ENCODE measurements at places on chromosomes 16 and 17.
A peak's percentile ranks its signal among the peaks of the same experiment; 100 is the strongest.

- H3K4me3 ChIP-seq, result no peak overlapping the region
- no peaks in the 10 kb centered on the region for H3K27me3 ChIP-seq
- H3K36me3 ChIP-seq, result no peaks in the 10 kb centered on the region
- no peak for DNase-seq
- H3K4me1 ChIP-seq, result peaks cover 33% of the 10 kb centered on the region
- H3K27ac ChIP-seq, result no peak overlapping the region
These were observed 218.5 kb downstream of the SEC14L1 start for GRCh38 chr17:77359236-77359635.

GRCh38 chr17:18344021-18344420 is 19.3 kb downstream of the SHMT1 start:
- H3K4me3 ChIP-seq, result no peak overlapping the region
- no peak overlapping the region for H3K27ac ChIP-seq
- no peaks in the 10 kb centered on the region for H3K4me1 ChIP-seq
- no peaks in the 10 kb centered on the region for H3K27me3 ChIP-seq
- DNase-seq, result no peak

DNA sequence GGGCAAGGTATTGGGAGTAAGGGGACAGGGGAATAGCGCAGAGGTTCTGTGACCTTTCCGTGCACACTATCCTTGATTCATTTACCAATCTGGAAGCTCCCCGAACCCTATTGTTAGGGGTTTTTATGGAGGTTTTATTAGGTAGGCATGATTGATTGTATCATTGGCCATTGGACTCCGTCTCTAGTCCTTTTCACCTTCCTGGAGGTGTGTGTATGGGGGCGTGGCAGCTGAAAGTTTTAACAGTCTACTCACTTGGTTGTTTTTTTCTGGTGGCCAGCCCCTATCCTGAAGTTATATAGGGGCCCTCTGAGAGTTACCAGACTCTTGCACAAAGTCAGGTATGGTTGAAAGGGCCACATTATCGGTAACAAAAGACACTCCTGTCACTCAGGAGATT is 23.0 kb downstream of the MAP2K4 start:
- H3K4me1 ChIP-seq, result no peaks in the 10 kb centered on the region
- DNase-seq, result no peak
- no peaks in the 10 kb centered on the region for H3K27me3 ChIP-seq
- H3K36me3 ChIP-seq, result no peaks in the 10 kb centered on the region
- H3K27ac ChIP-seq, result no peak overlapping the region

DNA sequence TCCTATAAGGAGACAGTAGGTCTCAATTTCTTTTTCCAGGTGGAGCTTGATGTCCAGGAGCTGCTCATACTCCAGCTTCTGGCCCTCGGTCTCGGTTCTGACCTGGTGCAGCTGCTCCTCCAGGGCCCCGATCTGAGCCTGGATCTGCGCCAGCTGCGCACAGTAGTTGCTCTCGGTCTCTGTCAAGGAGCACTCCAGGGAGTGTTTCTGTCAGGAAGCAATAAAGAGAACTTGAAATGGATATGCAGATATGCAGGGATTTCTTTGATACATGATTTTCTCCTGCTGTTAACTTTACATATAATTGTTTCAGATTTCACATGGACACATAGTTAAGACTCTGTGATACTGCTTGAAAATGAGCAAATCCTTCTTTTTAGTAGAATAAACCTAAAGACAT is 4.7 kb downstream of the KRT25 start:
- DNase-seq, result no peak
- H3K36me3 ChIP-seq, result no peaks in the 10 kb centered on the region
- H3K27me3 ChIP-seq, result peaks cover 30% of the 10 kb centered on the region
- no peaks in the 10 kb centered on the region for H3K4me1 ChIP-seq
- no peak overlapping the region for H3K4me3 ChIP-seq

GRCh38 chr17:66330646-66331037 is 28.2 kb downstream of the PRKCA start:
- DNase-seq, result no peak
- H3K4me1 ChIP-seq, result peaks cover 61% of the 10 kb centered on the region
- H3K27me3 ChIP-seq, result no peaks in the 10 kb centered on the region
- peaks cover 2% of the 10 kb centered on the region for H3K36me3 ChIP-seq
- H3K27ac ChIP-seq, result peak overlapping the region; percentile 20
- H3K4me3 ChIP-seq, result peak overlapping the region; percentile 33

GRCh38 chr17:57766318-57766943 is 21.3 kb upstream of the CCDC182 start:
- H3K4me3 ChIP-seq, result no peak overlapping the region
- no peaks in the 10 kb centered on the region for H3K27me3 ChIP-seq
- no peak overlapping the region for H3K27ac ChIP-seq

GRCh38 chr17:907725-908124 is 71.9 kb downstream of the NXN start:
- H3K36me3 ChIP-seq, result no peaks in the 10 kb centered on the region
- DNase-seq, result no peak
- no peaks in the 10 kb centered on the region for H3K4me1 ChIP-seq
- no peak overlapping the region for H3K27ac ChIP-seq

GRCh38 chr16:31377210-31377903 is 15.8 kb upstream of the ITGAD start:
- peaks cover 1% of the 10 kb centered on the region for H3K4me1 ChIP-seq
- H3K27me3 ChIP-seq, result no peaks in the 10 kb centered on the region
- no peak for DNase-seq

DNA sequence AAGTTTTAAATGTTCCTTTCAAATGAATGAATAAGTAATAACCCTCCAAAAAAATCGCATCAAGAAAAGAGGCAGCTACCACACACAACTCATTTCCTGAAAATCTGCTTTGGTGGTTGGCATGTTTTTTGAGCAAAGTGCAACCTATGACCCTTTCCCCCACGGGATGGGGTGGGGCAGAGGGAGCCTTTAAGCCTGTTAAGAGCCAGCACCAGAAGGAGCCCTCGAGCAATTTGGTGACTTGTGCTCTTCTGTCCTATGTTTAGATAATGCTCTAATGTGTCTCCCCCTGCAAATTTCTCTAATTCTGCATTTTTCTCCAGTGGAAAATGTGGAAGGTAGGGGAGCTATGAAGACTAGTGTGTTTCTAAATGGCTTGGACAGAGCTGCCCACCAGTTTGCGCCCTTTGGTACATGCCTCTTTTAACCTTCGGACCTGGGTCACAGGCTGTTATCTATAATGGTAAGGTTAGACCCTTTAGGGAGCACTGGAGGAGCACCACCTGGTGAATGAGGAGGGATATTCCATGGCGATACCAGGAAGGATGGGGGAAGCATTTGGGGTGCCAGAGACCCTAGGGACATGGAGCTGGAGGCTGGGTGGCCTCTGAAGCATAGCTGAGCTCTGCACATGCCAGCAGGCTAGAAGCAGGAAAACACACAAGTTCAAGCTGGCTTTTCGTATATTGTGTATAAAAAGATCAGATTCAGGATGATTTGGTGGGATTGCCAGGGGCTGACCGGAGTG is 1.6 kb downstream of the PYCARD start:
- DNase-seq, result peak; percentile 50
- H3K27me3 ChIP-seq, result no peaks in the 10 kb centered on the region
- peaks cover 45% of the 10 kb centered on the region for H3K4me1 ChIP-seq
- peak overlapping the region; percentile 60 for H3K27ac ChIP-seq

- DNase-seq, result no peak
- H3K27me3 ChIP-seq, result no peaks in the 10 kb centered on the region
- no peak overlapping the region for H3K4me3 ChIP-seq
These were observed 17.7 kb downstream of the SIAH1 start for GRCh38 chr16:48367441-48368049.

DNA sequence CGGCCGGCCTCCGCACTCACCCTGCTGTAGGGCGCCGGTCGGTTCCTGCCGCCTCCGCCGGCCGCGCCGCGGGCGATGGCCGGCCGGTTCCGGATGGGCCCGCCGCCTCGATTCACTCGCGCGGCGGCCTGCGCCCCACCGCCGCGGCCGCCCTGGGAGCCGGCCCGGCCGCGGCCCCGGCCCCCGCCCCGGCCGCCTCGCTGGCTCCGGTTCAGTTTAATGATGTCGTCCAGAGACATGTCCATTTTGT is 158 bp downstream of the ALYREF start:
- no peaks in the 10 kb centered on the region for H3K27me3 ChIP-seq
- peaks cover 56% of the 10 kb centered on the region for H3K36me3 ChIP-seq
- H3K4me1 ChIP-seq, result peaks cover 27% of the 10 kb centered on the region
- DNase-seq, result no peak
- H3K4me3 ChIP-seq, result peak overlapping the region; percentile 62

DNA sequence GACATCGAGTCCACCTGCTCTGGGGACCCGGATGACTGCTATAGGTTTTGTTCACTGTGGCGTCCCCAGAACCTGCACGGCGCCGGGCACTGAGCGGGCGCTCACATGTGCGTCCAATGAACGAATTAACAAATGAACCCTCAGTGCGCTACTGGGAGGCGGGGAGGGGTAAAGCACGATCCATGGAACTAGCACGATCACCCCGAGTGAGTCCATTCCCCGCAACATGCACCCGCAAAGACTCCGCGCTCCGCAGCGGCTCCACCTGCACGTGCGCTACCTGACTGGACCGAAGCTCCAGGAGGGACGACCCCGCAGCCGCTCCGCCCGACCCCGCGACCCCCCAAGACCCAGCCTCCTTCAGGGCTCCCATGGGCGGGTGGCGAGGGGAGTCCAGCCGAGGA is 491 bp downstream of the TRAP1 start:
- H3K4me3 ChIP-seq, result peak overlapping the region; percentile 98
- H3K27ac ChIP-seq, result peak overlapping the region; percentile 58
- H3K4me1 ChIP-seq, result peaks cover 34% of the 10 kb centered on the region
- H3K36me3 ChIP-seq, result peaks cover 14% of the 10 kb centered on the region

DNA sequence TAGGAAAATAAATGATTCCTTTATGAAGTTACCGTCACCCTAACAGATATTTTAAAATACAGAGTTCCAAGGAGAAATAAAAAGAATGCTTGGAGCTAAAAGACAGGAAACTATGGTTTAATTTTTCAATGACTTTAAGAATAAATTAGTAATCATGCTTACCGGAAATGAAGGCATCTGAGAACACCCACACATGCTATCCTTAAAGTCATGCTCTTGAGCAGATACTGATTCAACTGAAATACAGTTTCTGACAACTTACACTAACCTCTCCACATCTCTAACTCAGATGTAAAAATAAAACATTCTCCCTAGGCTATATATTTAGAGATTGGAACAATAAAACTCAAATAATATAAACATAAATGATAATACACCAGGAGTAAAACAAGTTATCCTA is 7.8 kb downstream of the PSMD12 start:
- no peak overlapping the region for H3K27ac ChIP-seq
- no peak for DNase-seq
- H3K4me1 ChIP-seq, result peaks cover 32% of the 10 kb centered on the region
- peaks cover 56% of the 10 kb centered on the region for H3K36me3 ChIP-seq
- H3K27me3 ChIP-seq, result no peaks in the 10 kb centered on the region

GRCh38 chr17:82244413-82245133 is 15.7 kb downstream of the SLC16A3 start:
- no peak for DNase-seq
- H3K27me3 ChIP-seq, result no peaks in the 10 kb centered on the region
- no peak overlapping the region for H3K4me3 ChIP-seq
- H3K4me1 ChIP-seq, result peaks cover 60% of the 10 kb centered on the region
- H3K36me3 ChIP-seq, result peaks cover 77% of the 10 kb centered on the region

DNA sequence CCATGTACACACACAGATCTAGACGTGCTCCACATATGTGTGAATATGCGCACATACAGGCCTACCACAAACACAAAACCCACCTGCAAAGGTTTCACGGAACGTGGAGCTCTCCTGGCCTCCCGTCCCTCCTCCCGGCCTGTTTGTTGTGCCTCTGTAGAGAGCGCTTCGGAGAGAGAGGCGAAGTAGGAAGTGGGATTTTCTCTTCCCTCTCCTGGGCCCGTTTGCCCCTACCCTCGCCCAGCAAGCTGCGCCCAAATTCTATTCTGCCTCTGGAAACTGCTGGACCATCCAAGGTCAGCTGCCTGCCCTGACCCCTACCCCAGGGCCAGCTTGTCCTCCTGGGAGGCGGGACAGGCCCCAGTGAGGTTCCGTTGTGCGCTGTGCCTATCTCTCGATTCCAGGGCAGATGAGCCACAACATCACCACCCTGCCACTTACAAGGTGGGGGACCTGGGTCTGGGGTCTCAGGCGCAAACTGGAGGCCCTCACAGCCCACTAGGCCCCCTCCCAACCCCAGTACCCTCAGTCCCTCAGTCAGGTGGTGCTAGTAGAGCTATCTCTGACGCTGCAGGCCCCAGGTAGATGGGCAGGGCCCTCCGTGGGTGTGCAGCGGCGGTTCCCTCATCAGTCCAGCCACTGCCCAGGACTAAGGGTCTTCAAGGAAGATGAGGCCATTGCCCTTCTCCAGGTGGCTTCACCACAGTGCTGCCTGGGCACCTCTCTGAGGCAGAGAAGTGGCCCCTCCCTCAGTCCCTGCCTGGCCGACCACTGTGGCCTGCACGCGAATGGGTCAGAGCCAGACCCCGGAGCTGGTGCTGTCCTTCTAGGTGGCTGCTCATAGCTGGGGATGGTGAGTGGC is 54.2 kb downstream of the BEAN1 start:
- peaks cover 40% of the 10 kb centered on the region for H3K4me1 ChIP-seq
- no peaks in the 10 kb centered on the region for H3K36me3 ChIP-seq
- H3K27ac ChIP-seq, result no peak overlapping the region
- no peak for DNase-seq
- H3K4me3 ChIP-seq, result no peak overlapping the region

GRCh38 chr17:70813355-70813930 is 644.1 kb downstream of the KCNJ2 start:
- no peak overlapping the region for H3K27ac ChIP-seq
- DNase-seq, result no peak
- H3K4me1 ChIP-seq, result no peaks in the 10 kb centered on the region
- H3K27me3 ChIP-seq, result no peaks in the 10 kb centered on the region
- H3K4me3 ChIP-seq, result no peak overlapping the region
- no peaks in the 10 kb centered on the region for H3K36me3 ChIP-seq

DNA sequence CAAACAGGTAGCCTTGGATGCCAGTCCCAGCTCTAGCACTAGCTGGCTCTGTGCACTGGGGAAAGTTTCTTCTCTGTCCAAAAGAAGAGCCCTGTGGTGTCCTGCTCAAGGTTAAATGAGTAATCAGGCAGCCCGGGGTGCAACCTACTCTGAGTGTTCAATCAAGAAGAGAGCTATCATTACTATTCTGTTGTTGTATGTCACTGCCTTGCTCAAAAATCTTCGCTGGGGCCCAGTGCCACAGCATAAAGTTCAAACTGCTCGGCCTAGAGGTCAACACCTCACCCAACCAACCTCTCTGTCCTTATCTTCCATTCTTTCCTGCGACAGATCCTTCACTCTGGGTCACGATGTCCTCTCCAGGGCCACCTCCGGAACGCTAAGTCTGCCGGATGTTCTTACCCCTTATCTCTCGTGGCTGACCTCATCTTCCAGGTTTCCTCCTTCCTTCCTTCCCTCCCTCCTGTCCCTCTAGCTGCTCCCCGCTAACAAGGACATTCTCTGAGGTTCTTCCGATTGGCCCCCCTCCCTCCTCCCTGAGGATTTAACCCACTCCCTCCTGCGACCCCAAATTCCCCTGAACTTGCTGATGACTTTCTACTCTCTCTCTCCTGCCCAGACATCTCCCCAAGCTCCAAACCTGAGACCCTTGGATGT is 4.4 kb downstream of the FDXR start:
- peaks cover 3% of the 10 kb centered on the region for H3K36me3 ChIP-seq
- H3K4me1 ChIP-seq, result peaks cover 20% of the 10 kb centered on the region
- H3K27me3 ChIP-seq, result no peaks in the 10 kb centered on the region
- no peak overlapping the region for H3K4me3 ChIP-seq

- H3K4me1 ChIP-seq, result no peaks in the 10 kb centered on the region
- no peak overlapping the region for H3K27ac ChIP-seq
- DNase-seq, result peak; percentile 20
- no peaks in the 10 kb centered on the region for H3K36me3 ChIP-seq
These were observed 231.1 kb upstream of the SDK2 start for GRCh38 chr17:73875346-73875745.
